CD14-positive monocyte (primary cell): ENCODE measurements at places on chromosomes 6 and 20.

DNA sequence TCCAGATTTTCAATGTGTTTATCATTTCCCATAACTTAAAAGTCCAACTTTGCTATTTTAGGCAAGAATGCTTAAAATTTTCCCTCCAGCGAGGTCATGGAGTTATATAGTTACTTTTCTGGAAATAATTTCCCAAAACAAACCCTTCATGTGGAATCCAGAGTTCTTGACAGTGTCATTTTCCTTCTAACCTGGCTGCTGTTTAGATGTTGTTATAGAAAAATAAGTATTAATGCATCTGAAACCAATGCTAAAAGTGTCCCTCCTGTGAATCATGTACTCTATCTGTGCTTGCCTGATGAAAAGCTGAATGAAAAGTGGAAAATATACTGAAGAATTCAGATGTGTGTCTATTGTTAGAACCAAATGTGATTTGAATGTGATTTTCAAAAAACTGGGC, 245.3 kb upstream of the HSF2 start:
- DNase-seq: no peak

DNA sequence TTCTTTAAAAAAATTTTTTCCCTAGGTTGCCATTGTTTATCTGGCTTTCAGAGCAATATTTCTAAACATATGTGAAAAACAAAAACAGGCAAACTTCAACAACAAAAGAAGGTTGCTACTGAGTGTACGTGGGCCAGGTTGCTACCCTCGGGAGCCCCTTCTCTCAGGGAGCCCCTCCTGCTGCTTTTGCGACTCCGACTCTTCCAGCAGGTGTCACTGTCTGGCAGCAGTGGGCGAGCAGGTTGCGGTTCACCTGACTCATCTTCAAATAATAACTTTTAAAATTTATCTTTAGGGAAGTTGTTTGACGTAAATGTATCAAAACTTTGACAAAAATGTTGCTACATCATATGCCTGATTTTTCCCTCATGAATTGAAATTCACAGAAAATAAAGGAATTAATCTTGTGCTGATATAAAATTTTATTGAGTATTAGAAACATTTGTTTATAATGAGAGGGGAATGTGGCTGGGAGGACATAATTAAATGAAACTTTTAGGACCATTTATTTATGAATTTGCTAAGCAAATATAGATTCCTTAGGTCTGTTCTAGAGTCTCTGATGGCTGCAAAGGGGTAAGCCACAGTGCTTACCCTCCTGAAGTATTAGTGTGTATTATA, 138.8 kb downstream of the HIVEP1 start:
- peak; percentile 11 for DNase-seq

DNA sequence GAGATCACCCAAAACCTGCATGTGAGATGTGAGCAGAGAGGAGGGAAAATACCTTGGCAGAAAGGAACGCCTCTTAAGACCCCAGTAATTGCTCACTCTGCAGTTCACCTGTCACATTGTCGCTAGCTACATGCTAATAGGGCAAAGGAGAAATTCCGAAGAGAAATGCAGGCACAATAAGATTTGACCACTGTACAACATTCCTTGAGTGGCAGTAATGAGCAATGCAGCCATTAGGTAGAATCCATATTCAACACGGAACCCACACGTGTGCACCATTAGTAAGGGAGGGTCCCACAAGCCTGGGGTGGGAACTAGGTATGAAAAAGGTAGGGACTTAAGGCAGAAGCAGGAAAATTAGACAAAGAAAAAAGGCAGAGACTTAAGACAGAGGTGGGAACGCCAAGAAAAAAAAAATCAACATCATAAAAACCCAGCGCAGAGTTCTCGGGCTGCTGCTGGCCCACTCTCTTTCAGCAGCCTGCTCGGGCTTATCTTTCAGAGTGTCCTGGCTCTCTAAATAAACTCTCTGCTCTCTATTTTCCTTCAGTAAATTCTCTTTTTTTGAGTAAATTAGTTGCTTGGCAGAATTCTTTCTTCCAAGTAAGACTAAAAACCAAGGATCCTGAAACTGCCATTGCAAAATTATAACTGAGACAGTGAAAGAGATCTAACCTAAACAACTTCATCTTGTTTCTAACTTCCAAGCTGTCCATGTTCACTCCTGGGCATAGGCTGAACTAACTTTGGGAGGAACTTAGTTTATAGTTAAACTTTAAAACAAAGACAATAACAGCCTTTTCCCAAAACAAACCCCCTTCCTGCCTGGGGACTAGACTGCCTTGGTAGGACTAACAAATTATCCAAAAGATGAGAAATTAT, 116.5 kb downstream of the CD24 start:
- DNase-seq: no peak

DNA sequence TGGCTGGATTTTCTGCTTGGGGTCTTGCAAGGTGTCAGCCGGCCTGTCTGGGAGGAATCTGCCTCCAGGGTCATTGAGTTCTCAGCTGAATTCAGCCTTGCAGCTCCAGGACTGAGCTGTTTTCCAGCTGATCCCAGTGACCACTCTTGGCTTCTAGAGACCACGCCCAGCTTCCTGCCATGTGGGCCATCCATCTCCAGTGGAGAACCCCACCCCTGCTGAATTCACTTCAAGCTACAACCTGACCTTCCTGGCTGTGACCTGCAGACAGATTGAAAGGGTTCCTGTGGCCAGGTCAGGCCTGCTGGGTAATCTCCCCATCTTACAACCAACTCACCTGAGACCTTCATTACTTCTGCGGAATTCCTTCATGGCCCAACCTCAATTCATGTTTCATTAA, 26.5 kb upstream of the SYNDIG1 start:
- no peak for DNase-seq

GRCh38 chr6:168152980-168153379, 74.0 kb upstream of the FRMD1 start:
- DNase-seq: no peak
